Calu3 (cell line): ENCODE measurements at places on chromosomes 4 and X.
A peak's percentile ranks its signal among the peaks of the same experiment; 100 is the strongest.

DNA sequence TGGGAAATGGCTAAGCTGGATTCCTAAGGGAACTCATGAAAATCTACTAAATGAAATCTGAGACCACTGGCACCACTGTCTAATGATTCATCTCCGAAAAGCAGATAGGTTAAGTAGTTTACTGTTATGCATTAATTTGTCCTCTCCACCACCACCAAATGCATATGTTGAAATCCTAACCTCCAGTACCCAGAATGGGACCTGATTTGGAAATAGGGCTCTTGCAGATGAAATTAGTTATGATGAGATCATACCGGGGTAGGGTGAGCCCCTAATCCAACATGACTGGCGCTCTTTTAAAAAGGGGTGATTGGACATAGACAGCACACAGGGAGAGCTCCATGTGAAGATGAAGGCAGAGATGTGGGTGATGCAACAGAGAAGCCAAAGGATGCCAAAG is 124.9 kb upstream of the GUCY1A1 start:
- DNase-seq = no peak

DNA sequence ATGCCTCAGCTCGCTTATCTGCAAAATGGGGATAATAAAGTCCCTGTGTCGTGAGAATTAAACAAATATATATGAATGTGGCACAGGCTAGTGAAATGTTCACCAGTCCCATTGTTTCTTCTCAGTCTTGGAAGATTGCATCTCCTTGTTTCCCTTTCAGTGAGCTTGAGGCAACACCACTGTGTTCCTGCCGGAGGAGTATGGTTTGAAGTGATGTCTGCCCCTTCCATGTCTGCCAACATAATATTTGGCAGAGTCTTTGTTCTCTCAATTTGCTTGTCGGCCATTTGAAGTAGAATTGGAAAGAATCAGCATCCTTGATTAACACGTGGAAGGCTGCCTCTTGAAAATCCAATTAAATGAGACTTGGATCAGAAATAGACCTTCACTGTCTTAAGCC is 1088.5 kb upstream of the INTU start:
- DNase-seq = no peak

DNA sequence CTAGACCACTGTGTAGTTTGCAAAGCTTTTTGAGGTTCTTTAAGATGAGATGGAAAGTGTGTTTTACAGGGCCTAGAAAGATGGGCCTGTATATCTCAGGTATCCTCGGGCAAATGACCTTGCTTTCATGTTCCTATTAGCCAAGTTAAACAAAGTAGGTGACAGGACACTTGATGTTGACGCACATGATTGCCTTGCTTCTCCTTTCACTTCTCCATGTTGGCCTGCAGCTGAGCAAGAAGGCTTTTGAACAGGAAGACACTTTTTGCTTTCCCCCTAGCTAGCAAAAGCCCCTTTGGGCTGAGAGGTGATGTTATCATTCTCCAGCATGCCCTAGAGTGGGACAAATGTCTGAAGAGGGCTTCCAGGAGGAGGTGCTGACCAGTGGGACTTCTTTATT is 202.1 kb downstream of the GPC3 start:
- DNase-seq = no peak

DNA sequence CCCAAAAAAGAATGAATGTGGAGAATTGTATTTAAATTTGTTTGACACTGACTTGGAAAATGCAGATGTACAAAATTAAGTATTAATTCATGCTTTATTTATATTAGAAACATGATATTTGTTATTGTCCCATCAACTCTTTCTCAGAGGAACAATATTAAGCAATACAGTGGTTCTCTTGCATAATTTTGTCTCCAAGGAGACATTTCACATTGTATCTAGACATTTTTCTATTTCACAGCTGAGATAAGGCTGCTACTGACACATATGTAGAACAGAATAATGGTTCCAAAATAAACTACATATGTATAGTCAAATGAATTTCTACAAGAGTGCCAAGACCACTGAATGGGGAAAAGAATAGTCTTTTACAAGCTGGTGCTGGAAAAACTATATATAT is 427.9 kb upstream of the SPANXN1 start:
- DNase-seq = no peak

DNA sequence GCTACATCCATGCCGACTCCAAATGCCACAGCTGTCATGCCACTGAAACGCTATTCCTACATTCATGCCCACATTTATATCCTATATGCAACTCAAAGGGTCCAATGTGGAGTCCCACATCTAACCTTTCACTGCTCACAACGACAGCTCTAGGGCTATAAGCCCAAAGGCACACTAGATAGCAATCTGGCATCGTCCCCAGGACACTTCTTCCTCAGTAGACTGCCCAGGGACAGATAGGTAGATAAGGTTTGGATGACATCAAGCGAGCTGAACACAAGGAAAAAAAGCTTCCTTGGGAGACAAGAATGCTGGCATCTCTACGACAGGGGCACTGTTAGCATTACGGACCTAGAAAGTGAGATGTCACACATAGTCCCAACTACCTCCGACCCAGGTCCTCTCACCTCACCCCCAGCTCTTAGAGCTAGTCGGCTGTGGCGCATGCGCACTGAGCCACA is 685 bp downstream of the RAB9B start:
- peak; percentile 69 for DNase-seq

DNA sequence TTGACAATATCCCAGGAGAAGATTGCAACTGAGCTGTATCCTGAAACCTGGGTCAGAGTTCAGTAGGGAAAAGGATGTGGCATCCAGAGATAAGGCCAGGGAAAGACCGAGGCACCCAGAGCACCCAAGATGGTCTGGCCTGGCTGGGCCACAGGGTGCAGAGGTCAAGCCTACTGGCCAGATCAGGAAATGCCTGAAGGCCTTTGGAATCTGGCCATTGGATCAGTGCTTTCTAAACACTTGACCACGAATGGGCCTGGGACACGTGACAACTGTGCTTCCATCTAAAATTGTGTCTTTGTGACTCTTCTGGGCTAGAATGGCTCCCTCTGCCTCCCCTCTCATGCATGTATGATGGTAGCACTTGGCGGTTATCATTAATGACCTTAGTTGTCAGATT is 316.9 kb downstream of the EVC2 start:
- no peak for DNase-seq

DNA sequence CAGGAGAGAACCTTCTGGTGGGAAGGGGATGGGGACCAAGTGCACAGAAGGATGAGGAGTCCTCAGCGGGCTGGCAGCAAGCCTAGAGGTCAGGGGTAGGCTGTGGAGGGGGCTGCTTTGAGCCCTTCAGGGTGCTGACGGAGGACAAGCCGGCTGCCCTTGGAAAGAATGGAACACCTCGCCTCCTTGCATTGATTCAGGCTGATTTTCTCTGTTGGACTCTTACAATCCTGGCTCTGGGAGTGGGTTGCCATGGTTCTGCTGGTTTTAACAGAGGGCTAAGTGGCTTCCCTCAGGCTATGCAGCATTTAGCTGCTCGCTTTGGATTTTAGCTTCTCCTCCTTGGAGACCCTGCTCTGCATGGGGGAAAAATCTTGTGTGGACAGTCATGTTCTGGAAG is 49.4 kb upstream of the CHRNA9 start:
- DNase-seq = no peak

GRCh38 chr4:69984030-69984443 is 11.7 kb upstream of the STATH start:
- peak; percentile 26 for DNase-seq

- no peak for DNase-seq
These were observed 141.3 kb downstream of the PALLD start for GRCh38 chr4:168637872-168638756.

DNA sequence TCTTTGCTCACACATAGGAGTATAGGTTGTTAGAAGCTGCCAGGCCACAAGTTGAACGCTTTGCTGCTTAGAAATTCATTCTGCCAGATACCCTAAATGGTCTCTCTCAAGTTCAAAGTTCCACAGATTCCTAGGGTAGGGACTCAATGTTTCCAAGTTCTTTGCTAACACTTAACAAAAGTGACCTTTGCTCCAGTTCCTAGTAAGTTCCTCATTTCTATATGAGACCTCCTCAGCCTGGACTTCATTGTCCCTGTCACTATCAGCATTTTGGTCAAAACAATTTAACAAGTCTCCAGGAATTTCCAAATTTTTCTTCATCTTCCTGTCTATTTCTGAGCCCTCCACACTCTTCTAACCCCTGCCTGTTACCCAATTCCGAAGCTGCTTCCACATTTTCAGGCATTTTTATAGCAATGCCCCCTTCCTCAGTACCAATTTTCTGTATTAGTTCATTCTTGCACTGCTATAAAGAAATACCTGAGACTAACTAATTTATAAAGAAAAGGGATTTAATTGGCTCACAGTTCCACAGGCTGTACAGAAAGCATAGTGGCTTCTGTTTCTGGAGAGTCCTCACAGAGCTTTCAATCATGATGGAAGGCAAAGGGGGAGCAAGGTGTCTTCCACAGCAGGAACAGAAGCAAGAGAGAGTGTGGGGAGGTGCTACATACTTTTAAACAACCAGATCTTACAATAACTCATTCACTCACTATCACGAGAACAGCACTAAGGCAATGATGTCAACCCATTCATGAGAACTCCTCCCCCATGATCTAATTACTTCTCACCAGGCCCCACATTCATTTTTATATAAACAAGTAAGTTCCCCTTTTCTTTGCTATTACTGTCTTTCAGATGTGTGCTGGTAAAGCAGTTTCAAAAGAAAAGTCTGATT is 11.5 kb upstream of the TLR1 start:
- no peak for DNase-seq

- no peak for DNase-seq
These were observed 756 bp downstream of the PABPC5 start for GRCh38 chrX:91435395-91435794.

DNA sequence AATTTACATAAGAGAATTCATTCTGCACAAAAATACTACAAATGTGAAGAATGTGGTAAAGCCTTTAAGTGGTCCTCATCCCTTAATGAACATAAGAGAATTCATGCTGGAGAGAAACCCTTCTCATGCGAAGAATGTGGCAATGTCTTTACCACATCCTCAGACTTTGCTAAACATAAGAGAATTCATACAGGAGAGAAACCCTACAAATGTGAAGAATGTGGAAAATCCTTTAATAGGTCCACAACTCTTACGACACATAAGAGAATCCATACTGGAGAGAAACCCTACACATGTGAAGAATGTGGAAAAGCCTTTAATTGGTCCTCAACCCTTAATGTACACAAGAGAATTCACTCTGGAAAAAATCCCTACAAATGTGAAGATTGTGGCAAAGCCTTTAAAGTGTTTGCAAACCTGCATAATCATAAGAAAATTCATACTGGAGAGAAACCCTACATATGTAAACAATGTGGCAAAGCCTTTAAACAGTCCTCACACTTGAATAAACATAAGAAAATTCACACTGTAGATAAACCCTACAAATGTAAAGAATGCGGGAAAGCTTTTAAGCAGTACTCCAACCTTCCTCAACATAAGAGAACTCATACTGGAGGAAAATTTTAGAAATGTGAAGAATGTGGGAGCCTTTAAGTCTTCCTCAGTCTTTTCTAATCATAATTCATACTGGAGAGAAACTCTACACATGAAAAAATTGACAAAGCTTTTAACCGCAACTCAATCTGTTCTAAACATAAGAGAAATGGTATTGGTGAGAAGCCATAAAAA is 37.4 kb downstream of the ZNF718 start:
- no peak for DNase-seq

GRCh38 chrX:28802625-28803024 is 215.4 kb downstream of the IL1RAPL1 start:
- DNase-seq = no peak

GRCh38 chrX:413322-414201 is 26.9 kb upstream of the PPP2R3B start:
- no peak for DNase-seq

GRCh38 chr4:82704156-82704555 is 94.4 kb downstream of the SCD5 start:
- no peak for DNase-seq

GRCh38 chr4:56220261-56220660 is 167.0 kb downstream of the AASDH start:
- no peak for DNase-seq

GRCh38 chrX:110402091-110402849 is 43.6 kb downstream of the RTL9 start:
- no peak for DNase-seq

DNA sequence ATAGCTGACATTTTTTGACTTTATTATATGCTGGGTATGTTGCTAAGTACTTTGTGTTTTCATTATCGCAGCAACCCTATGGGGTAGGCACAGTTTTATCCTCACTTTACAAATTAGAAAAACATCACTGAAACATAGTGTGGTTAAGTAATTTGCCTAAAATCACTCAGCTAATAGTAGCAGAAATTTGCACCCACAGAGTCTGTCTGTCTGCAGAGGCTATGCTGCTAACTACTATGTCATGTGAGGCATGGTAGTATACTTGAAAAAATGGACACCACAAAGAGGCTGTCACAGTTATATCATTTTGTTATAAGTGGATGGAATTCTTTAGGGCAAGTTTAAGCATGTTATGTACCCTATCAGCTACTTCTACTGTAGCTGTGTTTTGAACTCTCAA is 69.0 kb downstream of the STAG2 start:
- DNase-seq = no peak

- no peak for DNase-seq
These were observed 83.3 kb downstream of the SNCA start for GRCh38 chr4:89753601-89754066.

DNA sequence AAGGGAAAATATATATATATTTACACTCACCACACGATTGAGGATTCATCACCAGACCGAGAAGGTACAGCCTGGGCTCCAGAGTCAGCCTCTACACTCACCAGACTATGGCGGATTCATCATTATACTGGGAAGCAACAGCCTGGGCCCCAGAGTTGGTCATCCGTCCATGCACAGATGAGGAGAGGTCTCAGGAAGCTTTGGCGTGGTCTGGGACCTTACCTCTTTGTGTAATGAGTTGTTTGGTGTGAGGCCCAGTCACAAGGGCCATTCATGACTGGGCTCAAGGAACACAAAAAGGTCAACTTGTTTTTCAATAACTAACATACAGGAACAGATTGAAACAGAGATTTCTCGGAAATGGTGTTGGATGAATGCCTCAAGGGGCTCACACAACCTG is 926.1 kb downstream of the FAM133A start:
- no peak for DNase-seq

DNA sequence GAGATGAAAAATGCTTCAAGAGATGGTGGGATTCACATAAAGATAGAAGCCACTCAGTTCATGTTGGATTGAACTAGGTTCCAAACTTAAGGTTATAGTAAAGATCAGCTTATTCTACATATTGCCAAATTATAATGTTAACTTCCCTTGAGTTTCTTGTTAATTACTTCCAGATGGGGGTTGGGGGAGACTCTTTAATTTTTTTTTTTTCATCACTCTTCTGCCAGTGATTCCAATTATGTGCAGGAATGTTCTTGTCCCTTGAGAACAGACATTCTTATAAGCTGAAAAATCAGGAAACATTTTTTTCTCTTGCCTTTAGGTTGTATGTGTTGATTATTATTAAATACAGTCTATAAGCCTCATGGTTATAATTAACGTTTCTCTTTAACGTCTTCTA is 30.0 kb downstream of the MND1 start:
- DNase-seq = no peak

DNA sequence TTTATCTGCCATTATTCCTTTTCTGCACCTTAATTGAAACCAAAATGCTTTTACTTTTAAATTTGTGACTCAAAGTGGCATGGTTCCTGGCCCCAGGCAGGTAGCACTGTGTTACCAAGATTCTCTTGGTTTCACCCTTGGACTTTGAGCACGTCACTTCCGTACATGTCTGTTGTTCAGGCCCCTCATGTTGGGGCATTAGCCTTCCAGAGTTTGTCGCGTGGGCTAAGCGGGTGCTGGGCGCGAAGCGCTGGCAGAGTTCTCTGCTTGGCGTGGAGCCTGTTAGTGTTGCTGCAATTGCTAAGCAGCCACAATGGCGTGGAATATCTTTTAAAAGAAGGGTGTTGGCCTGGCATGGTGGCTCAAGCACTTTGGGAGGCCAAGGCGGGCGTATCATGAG is 14.0 kb upstream of the TADA2B start:
- no peak for DNase-seq
